ENCODE measurements at places on chromosomes 6 and 20.
A peak's percentile ranks its signal among the peaks of the same experiment; 100 is the strongest.

- DNase-seq = no peak
Observed at GRCh38 chr20:29443819-29444218, 1813.6 kb upstream of the DEFB115 start.

- no peak for DNase-seq
Observed at GRCh38 chr20:8903655-8904605, 165.0 kb upstream of the PLCB4 start.

DNA sequence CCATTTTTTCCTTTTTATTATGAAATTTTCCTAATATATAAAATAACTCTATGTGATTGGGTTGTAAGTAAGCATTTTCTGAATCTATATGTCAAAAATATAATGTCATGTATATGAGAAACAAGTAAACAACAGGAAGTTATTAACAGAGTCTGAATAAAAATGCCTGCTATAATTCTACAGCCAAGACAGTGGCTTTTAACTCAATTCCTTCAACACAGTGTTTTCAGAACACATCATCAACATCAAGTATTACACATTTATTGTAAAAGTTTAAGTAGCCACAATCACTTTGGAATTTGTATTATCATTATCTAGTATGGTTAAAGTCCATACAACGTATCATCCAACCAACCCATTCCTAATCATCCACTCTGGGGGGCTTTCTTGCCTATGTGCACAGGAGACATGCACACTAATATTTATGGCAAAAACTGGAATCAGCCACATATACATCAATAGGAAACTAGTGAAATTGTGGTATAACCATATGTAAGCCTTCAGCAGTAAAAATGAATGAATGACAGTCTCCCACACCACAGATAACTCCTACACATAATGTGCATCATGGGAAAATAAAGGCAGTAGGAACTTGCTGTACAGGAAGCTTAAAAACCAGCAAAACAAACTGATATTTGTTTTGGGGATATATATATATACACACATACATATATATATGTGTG lies 6.9 kb upstream of the HLA-A start:
- DNase-seq = no peak

- no peak for DNase-seq
Observed at GRCh38 chr6:37867756-37868446, 48.4 kb downstream of the ZFAND3 start.

GRCh38 chr6:75210885-75211739 lies 5.3 kb upstream of the COL12A1 start:
- DNase-seq = no peak

DNA sequence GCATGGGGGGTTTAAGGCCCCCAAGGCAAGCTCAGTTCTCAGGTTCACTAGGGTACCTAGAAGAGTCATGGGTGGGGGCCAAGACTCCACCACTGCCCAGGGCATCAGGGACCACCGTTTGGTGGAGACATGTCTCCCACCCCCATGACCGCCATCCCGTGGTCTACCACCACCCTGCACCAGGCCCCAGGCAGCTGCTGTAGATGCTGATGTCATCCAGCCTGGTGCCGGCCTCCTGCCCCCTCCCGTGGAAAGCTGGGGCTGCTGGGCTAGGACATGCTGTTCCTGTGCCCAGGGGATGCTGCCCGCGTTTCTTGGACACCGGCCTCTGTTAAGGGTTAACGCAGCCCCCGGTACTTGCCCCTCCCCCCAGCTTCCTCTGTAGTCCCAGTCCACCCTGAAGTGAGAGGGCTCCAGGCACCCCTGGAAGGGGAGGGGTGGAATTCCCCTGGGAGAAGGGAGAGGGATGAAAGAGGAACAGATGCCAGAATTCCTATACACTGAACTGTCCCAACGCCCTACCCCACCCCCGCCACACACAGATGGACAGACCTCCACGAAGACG lies 587 bp downstream of the IP6K3 start:
- no peak for DNase-seq

DNA sequence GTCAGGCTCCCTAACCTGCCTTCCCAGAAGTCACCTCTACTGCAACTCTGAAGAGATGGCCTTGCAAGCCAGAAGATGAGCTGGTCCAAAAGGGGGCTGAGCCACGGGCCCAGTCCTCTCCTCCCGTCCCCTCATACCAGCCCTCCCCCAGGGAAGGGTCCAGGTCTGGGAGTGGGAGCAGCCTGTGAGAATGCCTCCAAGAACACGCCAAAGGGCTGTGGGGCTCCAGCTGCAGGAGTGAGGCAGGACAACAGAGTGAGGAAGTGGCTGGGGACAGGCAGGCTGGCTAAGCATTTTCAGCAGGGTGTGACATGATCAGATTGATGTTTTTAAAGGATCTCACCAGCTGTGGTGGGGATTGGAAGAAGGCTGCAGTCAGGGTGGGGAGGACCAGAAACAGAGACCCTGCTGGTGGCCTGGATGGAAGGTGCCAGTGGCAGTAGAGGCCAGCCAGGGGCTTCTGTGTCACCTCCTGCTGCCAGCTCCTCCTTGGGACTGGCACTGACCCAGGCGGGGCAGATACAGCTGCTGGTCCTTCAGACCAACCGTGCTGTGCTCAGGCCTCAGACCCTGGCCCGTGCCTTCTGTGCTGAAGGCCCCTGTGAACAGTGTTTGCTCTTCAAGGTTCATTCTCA lies 257.6 kb downstream of the NRN1 start:
- DNase-seq = no peak

- DNase-seq = no peak
Observed at GRCh38 chr20:24751551-24751950, 197.5 kb upstream of the CST7 start.

- peak; percentile 15 for DNase-seq
Observed at GRCh38 chr20:63101781-63102720, 95.3 kb upstream of the BHLHE23 start.

GRCh38 chr20:55755411-55755810 lies 249.9 kb downstream of the CBLN4 start:
- no peak for DNase-seq

GRCh38 chr20:1627200-1627550 lies 7.4 kb upstream of the SIRPB1 start:
- DNase-seq = no peak

- no peak for DNase-seq
Observed at GRCh38 chr6:142275236-142276006, 26.4 kb upstream of the ADGRG6 start.

- no peak for DNase-seq
Observed at GRCh38 chr6:150269130-150269856, 99.5 kb upstream of the IYD start.

- no peak for DNase-seq
Observed at GRCh38 chr20:44326391-44327159, 10.3 kb upstream of the R3HDML start.

DNA sequence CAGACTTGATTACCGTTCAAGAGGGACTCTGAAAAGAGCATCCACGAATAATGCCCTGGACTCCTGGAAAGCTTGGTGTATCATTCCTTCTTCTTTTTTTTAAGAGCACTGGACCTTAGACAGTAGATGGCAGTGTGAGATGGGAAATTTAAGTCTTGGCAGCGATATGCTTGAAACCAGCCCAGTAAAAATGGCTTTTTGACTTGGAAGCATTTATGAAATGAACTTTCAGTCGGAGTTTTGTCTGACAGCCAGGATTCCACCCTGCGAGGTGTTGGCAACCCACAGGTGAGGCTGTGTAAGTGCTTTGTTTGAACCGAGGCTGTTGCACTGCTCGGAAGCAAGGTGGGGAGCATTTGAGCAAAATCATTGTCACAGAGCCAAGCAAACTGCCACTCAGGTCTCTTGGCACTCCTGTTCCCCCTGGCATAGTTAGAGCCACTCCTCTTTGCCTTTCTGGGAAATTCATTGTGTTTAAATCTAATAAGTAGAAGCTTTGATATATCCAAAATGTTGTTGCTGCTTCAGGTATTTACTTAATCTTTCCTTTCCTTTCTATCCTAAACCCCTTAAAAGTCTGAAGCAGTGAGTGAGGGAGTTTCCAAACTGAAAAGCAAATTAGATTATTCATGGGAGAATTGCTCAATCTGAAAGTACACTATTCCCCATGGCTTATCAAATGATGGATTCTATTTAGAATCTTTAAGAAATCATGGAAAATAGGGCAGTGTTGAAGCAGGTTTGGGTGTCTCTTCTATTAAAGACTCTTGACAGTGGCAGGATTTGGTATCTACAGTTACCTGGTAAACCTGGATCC lies 272.8 kb upstream of the SLC35B3 start:
- DNase-seq = no peak

DNA sequence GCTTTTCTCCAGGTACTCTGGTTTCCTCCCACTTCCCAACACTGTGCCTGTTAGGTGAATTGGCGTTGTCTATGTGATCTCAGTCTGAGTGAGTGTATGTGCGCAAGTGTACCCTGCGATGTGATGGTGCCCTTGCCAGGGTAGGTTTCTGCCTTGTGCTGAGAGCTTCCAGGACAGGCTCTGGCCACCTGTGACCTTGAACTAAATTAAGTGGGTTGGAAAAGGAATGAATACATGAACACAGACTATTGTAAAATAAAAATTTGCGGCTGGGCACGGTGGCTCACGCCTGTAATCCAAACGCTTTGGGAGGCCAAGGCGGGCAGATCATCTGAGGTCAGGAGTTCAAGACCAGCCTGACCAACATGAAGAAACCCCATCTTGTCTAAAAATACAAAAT lies 678.0 kb downstream of the DHX35 start:
- DNase-seq = no peak

GRCh38 chr6:74857157-74857556 lies 348.7 kb downstream of the COL12A1 start:
- DNase-seq = no peak

GRCh38 chr20:51560550-51561307 lies 18.2 kb upstream of the NFATC2 start:
- no peak for DNase-seq

GRCh38 chr6:28587746-28588075 lies 62.0 kb downstream of the GPX5 start:
- DNase-seq = no peak

GRCh38 chr20:36462440-36463211 lies 78.7 kb upstream of the MYL9 start:
- DNase-seq = no peak

DNA sequence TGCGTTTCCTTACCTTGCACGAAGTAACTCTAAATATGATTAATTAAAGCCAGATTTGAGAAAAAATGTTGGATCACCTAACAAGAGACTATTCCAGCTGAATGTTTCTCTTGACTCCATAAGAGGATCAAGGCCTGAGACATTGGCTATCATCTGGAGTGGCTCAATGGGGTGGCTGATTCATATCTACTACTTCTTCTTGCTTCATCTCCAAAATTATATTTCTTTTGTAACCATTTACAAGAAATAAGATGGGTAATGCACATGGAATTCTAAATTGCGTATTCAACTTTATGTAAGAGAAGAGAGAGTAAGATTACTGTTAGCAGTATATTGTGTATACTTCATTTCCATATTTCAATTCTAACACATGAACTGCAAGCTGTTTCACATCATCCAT lies 819.0 kb upstream of the EYS start:
- no peak for DNase-seq

DNA sequence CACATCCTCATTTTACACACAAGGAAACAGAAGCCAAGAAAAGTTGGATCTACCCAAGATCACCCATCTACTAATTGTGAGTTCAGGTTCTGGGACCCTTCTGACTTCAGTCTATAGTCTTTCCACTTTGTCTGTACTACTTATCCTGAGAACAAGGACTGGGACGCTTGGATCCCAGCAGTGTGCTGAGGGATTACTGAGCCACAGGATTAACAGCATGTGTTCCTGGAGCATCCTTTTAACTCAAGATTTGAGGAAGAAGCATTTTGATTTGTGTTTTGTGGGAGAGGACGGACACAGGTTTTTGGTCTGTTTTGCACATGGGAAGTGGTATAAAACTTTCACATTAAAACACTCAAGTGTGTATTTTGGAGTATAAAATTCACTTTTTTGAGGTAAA lies 4.4 kb downstream of the ENPP4 start:
- DNase-seq = no peak

DNA sequence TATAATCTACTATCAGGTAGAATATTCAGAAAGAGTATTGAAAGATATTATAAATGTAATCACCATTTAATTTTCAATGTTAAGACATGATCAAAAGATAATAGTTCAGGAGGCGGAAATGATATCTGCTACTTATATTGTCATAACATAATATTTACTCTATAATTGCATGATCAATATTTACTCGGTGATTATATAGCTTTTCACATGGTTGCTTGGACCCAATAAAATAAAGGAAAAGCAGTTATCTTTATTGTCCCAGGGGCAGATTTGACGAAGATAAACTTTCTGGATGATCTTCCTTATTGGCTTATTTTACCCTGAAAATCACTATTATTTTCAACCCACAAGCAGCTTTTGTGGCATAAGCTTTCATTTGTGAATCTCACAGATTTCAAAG lies 350.4 kb downstream of the HACE1 start:
- DNase-seq = no peak

GRCh38 chr6:52820198-52820597 lies 16.6 kb upstream of the GSTA1 start:
- DNase-seq = no peak

DNA sequence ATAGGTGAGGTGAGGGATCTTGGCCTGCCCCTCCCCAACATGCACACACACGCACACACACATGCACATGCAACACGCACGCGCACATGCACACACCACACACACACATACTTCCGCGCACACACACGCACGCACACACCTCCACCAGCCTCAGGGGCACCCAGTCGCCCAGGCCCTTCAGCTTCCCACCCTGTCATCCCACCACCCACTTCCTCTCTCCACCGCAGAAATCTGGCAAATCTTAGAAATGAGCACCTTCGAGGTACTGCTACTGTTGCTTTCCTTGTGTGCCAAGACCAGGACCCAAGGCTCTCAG lies 1.2 kb downstream of the SPDEF start:
- no peak for DNase-seq

DNA sequence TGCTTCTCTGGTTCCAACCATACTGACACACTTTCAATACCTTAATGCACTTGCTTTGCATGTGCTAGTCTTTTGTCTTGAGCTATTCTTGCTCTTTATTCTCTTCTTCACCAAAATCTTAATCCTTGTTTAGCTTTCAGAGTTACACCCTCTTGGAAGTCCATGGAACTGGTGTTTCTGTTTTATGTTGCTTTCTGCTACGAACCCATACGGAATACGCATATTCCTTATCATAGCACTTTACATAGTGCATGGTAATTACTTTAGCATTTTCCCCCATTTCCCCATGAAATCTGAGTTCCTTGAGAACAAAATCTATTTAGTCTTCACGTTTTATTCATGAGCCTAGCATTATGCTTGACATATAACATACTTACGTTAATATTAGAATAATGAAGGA lies 270.9 kb downstream of the NKAIN2 start:
- DNase-seq = no peak

DNA sequence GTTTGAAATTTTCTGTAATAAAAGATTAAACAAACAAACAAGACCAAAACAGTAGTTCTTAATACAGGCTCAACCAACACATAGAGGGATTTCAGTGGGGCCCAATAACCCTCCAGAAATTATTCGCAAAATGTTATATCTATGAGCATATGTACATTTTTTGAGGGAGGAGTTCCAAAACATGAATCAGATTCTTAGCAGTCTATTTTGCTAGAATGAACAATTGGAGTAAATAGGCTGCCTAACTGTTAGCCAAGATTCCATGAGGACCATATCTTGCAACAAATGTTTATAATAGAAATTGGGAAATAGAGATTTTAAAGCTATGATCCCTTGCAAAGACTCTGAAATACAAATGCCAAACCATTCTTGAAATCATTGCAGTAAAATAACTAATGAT lies 186.3 kb downstream of the AKAP7 start:
- DNase-seq = no peak

GRCh38 chr6:21164768-21165326 lies 428.7 kb upstream of the SOX4 start:
- DNase-seq = no peak

Data from stimulated activated CD8-positive, alpha-beta memory T cell treated with anti-CD3 and anti-CD28 coated beads, Interleukin-2, amount 100 ng/mL, for 1 hour (primary cell).